Activated CD8-positive, alpha-beta memory T cell treated with anti-CD3 and anti-CD28 coated beads, Interleukin-2, amount 10 ng/mL, durations not matched to agents 7 days and 5 days (primary cell): ENCODE measurements at places on chromosomes 5 and 9. TPM values are rescaled to one million over a fixed set of nuclear protein-coding genes. Genes with fewer than 3 reads are reported as not detected.

DNA sequence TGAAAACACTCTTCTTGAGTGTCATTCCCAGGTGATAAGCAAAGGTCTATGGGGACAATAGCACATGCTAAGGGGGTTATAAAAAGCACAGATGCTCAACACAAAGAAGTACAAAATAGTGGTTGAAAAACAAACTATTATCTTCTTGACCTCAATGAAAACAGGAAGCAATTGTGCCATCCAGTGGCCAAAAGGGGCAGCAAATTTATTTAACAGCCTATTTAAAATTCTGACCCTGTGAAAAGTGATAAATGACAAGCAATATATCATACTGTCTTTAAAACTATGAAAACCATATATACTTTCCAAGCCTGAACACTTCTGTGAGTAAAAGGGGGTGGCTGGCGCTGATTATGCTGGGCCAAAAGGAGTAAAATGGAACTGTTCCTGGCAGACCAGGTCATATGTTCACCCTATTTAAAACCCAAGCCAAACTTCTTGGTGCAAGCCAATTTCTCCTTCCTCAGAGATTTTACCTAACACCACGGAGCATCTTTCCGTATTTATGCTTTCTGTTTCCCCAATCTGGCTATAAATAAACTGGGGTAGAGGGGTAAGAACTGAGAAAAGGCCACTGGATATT, 29.7 kb downstream of the TEX10 start:
- DNase-seq: peak; percentile 53
- H3K4me1 ChIP-seq: peaks cover 5% of the 10 kb centered on the region
- H3K27me3 ChIP-seq: no peaks in the 10 kb centered on the region
- no peak overlapping the region for H3K27ac ChIP-seq

The ENHO gene
- not detected for total RNA-seq

GRCh38 chr5:170183816-170184687, 48.7 kb upstream of the C5orf58 start:
- no peak overlapping the region for H3K4me3 ChIP-seq
- no peaks in the 10 kb centered on the region for H3K4me1 ChIP-seq
- peak; percentile 69 for DNase-seq
- H3K36me3 ChIP-seq: no peaks in the 10 kb centered on the region

DNA sequence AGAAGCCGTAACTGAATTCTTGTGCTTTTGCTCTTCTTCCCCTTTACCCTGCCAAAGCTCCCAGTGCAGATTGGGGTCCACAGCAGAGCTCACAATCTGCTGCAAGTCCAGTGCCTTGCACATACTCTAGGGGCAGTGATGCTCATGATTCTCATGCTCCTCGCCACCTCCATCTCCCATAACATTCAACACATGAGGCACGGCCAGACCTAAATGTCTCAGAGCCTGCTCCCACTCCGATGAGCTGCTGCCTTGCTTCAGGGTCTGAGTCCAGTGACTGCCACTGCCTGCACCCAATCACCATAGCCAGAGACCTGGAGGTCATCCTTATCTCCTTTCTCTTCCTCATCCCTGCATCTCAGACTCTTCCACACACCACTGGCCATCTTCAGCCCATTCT, 10.5 kb downstream of the CSF1R start:
- peak; percentile 29 for DNase-seq
- no peaks in the 10 kb centered on the region for H3K36me3 ChIP-seq
- H3K27me3 ChIP-seq: peaks cover 11% of the 10 kb centered on the region
- H3K27ac ChIP-seq: no peak overlapping the region
- no peaks in the 10 kb centered on the region for H3K4me1 ChIP-seq

DNA sequence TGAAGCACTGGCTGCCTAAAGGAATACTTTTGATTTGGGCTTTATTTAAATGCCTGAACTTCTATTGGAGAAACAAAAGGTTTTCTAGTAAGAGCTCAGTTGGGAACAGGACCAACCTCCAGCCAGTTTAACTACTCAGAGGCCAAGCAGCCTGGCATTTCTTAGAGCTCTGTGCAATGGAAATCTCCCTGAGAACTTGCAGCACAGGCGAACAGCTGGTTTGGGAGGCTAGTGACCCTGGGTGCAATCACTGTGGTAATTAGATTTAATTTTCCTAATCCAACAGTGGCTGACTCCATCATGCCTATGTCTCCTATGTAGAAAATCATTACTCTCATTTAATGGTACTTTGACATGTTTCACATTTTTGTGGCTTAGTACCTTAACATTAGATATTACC, 1.0 kb upstream of the CDH6 start:
- H3K4me1 ChIP-seq: peaks cover 4% of the 10 kb centered on the region
- H3K36me3 ChIP-seq: peaks cover 3% of the 10 kb centered on the region
- H3K4me3 ChIP-seq: no peak overlapping the region
- H3K27ac ChIP-seq: no peak overlapping the region
- no peak for DNase-seq

The PCDHA4 gene
- total RNA-seq: not detected

The ZNG1A gene
- 56.4 TPM for total RNA-seq

DNA sequence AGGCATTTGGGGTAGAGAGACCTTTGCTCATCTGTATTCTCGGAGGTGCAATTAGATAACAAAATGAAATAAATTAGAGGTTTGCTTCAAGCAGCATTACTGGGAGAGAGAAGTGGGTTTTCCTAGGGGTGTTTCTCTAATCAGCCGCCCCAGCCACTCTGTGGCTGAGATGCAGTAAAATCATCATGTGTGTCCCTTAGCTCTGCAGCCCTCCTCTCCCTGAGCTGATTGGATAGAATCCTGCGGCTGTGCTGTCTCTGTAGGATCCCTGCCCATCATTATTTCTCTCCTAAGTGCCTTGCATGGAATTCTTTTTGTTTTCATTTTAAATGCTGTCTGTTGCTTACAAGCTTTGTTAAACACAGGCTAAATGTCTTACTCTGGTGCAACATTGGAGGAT, 171.4 kb downstream of the SH3GL2 start:
- no peaks in the 10 kb centered on the region for H3K27me3 ChIP-seq
- H3K4me3 ChIP-seq: no peak overlapping the region
- H3K36me3 ChIP-seq: no peaks in the 10 kb centered on the region
- DNase-seq: no peak
- H3K27ac ChIP-seq: no peak overlapping the region

DNA sequence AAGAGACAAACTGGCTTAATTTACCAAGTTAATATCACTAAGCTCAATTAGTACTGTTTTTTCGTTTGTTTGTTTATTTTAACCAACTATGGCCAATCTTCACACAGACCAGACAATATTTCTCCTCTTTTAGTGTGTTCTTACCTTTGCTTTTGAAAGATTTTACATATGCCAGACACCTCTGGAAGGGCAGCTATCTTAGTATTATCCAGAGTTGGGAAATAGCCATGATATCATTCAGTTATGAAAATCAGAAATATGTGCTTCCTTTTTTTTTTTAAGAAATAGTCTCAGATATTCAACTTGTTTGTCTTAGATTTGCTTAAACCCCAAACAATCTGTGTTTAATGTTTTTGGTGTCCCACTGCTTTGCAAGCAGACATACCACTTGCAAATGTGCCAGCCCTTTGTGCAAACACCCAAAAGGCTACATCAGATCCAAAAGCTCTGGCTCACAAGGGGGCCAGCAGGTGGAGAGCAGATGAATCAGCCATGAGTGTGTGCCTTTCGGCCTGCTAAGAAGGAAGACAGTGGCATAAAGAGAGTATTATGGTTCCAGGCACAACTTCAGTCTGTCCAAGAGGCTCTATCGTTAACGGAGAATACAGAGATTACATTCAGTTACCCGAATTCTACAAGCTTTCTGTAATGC, 147.6 kb downstream of the EFNA5 start:
- H3K4me3 ChIP-seq: no peak overlapping the region
- H3K36me3 ChIP-seq: no peaks in the 10 kb centered on the region

GRCh38 chr5:15489571-15490235, 10.3 kb upstream of the FBXL7 start:
- no peak for DNase-seq
- no peak overlapping the region for H3K27ac ChIP-seq
- no peaks in the 10 kb centered on the region for H3K27me3 ChIP-seq
- no peaks in the 10 kb centered on the region for H3K4me1 ChIP-seq
- H3K4me3 ChIP-seq: no peak overlapping the region
- no peaks in the 10 kb centered on the region for H3K36me3 ChIP-seq

The SELENOP gene
- total RNA-seq: 0.53 TPM

DNA sequence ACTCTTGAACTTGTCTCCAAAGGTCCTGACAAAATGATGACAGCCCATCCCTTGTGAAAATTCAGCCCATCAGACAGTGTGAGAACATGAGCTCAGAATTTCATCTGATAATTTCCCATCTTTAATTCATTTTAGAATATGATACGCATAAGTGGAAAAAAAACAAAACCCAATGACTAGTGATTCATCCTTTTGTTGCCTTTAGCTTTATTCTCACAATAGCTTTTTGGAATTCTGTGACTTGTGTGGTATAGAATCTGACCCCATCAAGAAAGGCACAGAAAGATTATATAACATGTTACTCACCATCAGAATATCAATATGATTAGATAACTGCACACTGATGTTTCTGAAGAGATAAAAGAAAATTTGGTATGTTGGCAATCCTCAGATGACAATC, 16.1 kb upstream of the TMED7 start:
- peaks cover 21% of the 10 kb centered on the region for H3K4me1 ChIP-seq
- H3K27me3 ChIP-seq: peaks cover 71% of the 10 kb centered on the region
- no peak overlapping the region for H3K4me3 ChIP-seq
- no peak for DNase-seq

DNA sequence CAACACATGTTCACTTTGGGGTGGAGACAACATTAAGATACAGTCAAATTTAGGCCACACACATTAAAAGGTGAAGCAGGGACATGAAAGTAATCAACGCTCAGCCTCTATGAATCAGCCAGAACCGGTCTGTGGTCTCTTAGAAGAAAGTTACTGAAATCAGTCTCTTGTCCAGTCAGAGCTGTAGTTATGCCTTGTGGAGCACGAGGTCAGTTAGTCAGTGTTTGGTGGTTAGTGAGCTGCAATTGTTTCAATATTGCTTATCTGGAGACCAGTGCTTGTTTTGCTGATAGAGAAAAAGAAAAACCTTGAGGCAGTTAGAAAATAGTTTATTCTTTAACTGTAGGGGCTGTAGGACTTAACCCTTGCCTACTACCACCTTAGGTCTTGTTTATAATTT, 157.8 kb upstream of the RASEF start:
- H3K4me1 ChIP-seq: peaks cover 13% of the 10 kb centered on the region
- H3K27ac ChIP-seq: no peak overlapping the region
- no peaks in the 10 kb centered on the region for H3K36me3 ChIP-seq

- no peaks in the 10 kb centered on the region for H3K4me1 ChIP-seq
- H3K36me3 ChIP-seq: no peaks in the 10 kb centered on the region
- H3K27me3 ChIP-seq: no peaks in the 10 kb centered on the region
These were observed 229.9 kb upstream of the RIOK2 start for GRCh38 chr5:97412959-97413358.

DNA sequence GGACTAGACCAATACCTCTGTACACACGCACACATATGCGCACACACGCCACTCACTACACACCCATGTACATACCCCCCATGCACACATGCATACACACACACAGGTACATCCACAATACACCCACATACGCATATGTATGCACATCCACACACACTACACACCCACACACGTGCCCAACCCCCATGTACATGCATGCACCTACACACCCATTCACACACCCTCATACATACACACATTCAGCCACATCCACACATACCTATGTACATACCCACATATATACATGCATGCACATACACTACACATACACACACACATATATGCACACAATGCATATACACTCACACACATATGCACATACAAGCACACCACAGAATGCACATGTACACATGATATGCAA, 107.1 kb downstream of the GADD45G start:
- no peak overlapping the region for H3K4me3 ChIP-seq
- H3K27me3 ChIP-seq: no peaks in the 10 kb centered on the region
- H3K4me1 ChIP-seq: peaks cover 79% of the 10 kb centered on the region
- no peak for DNase-seq

The PSD2 gene
- not detected for total RNA-seq

GRCh38 chr5:55278778-55279177, 28.7 kb downstream of the DHX29 start:
- no peaks in the 10 kb centered on the region for H3K4me1 ChIP-seq
- H3K4me3 ChIP-seq: no peak overlapping the region
- H3K27me3 ChIP-seq: no peaks in the 10 kb centered on the region
- DNase-seq: no peak

- no peak overlapping the region for H3K4me3 ChIP-seq
- H3K27ac ChIP-seq: no peak overlapping the region
- peaks cover 2% of the 10 kb centered on the region for H3K36me3 ChIP-seq
- DNase-seq: no peak
These were observed 154.6 kb upstream of the NR3C1 start for GRCh38 chr5:143558048-143558447.

The DCANP1 gene
- total RNA-seq: not detected

The IQGAP2 gene
- 70.2 TPM for total RNA-seq

- no peak overlapping the region for H3K27ac ChIP-seq
- H3K27me3 ChIP-seq: no peaks in the 10 kb centered on the region
- no peak overlapping the region for H3K4me3 ChIP-seq
- H3K4me1 ChIP-seq: no peaks in the 10 kb centered on the region
These were observed 1082.9 kb upstream of the SEMA6A start for GRCh38 chr5:117657541-117657940.

The WNK2 gene
- not detected for total RNA-seq

The GLDC gene
- 5.8 TPM for total RNA-seq

DNA sequence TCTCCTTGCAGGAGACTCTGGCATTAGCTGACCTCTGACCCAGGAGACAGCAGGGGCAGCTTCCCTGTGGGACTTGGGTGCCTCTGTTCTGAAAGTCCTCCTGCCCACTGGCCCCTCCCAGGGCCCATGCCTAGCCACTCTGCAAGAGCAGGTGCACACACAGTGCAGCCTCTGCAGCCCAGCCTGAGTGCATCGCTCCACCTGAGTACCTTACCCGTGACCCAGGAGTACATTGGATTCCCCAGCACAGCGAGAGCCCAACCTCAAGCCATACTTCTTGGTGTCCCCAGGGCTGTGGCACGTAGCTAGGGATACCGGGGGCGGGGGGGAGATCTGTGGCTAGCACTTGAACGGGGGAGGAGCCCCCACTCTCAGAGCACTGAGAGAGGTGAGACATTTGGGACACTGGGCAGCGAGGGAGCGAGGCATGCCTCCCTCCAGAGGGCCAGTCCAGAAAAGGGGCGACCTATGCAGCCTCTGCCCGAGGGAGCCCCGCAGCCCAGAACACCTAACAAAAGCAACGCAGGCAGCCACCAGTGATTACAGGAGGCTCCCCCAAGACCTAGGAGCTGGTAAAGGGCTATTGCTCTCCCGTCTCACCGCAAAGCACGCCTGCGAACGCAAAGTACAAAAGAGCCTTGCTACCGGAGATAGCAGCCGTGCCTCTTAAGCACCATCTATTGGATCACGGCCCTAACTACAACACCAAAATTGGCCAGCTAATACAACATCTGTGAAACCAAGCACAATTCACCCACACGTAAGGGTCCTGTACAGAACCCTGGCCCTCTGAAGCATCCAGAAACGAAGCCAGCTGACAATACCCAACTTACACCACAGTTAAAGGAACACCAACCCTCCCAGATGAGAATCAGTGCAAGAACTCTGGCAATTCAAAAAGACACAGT, 826 bp upstream of the PRDM9 start:
- no peaks in the 10 kb centered on the region for H3K4me1 ChIP-seq
- no peak overlapping the region for H3K4me3 ChIP-seq

The KIF20A gene
- total RNA-seq: 64.3 TPM
